ENCODE measurements at places on chromosomes 16 and 17. TPM values are rescaled to one million over a fixed set of nuclear protein-coding genes. Genes with fewer than 3 reads are reported as not detected.

The CSHL1 gene
- total RNA-seq = not detected

The WNT9B gene
- not detected for total RNA-seq

The MEOX1 gene
- not detected for total RNA-seq

- no peak for DNase-seq
Observed at GRCh38 chr16:85291302-85292148, 179.3 kb upstream of the CIBAR2 start.

GRCh38 chr17:50534222-50534978 lies 1.9 kb downstream of the EPN3 start:
- peak; percentile 52 for DNase-seq

DNA sequence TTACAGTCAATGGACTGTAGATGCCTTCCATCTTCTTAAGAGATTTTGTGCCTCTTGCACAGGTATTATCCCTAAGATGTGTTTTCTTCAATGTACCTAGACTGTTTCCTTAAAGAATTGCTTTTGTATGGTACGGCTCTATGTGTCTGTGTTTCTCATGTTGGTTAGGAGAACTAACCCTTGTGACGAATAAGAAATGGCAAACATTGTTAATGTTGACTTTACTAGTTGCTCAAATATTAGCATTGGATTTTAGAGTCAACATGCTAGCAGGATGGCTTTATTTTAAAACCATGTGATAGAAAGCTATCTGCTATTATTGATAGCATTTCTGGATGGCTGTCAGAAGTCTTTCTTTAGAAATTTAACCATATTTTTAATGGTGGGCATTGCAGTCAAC lies 34.5 kb downstream of the WWOX start:
- no peak for DNase-seq

DNA sequence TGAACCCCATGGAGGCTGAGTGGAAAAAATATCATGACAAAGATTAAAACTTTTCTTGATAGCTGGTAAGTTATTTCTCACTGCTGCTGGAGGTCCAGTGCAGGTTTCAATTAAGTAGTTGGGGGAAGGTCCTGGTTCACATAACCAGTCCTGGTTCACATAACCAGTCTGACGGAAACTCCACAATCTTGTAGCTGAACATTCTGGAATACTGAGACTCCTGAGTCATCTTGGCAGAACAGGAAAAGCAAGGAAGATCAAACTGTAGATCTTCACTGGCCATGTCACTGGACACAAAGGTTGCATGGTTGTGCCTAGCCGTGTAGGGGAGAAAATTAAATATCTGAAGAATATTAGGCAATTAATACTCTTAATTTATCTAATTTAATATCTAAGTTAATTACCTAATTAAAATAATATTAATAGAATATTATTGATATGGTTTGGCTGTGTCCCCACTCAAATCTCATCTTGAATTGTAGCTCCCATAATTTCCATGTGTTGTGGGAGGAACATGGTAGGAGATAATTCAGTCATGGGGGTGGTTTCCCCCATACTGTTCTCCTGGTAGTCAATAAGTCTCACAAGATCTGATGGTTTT lies 48.6 kb upstream of the CNTNAP4 start:
- no peak for DNase-seq

The CCL7 gene
- 0.17 TPM for total RNA-seq

The ZNF597 gene
- total RNA-seq = 3.4 TPM

GRCh38 chr17:42315402-42316156 lies 27.3 kb downstream of the STAT5A start:
- no peak for DNase-seq

The KRT27 gene
- not detected for total RNA-seq

GRCh38 chr16:6157806-6158205 lies 1060.2 kb upstream of the EEF2KMT start:
- DNase-seq = peak; percentile 74

DNA sequence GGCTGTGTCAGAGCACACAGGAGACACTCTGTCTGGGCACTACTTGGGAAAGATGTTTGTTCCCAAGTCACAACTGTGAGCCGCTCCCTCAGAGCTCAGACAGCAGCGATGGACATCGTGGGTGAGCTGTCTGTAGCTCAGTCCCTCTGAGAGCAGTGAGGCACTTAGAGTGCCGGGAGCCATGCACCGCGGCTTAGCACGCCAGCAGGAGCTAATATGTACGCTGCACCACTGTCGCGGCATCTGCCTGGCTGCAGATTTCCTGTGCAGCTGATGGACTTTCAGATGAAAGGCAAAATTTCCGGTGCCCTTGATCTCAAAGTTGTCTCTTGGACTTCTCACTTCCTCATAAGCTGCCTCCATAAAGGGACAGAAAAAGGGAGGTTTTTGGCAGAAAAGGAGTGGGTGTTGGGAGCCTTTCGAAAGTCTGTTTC lies 92.8 kb upstream of the ZNF469 start:
- DNase-seq = no peak

The MYO1D gene
- 0.07 TPM for total RNA-seq

The GRIN2C gene
- not detected for total RNA-seq

- no peak for DNase-seq
Observed at GRCh38 chr17:39776252-39776651, 38.5 kb downstream of the GRB7 start.

DNA sequence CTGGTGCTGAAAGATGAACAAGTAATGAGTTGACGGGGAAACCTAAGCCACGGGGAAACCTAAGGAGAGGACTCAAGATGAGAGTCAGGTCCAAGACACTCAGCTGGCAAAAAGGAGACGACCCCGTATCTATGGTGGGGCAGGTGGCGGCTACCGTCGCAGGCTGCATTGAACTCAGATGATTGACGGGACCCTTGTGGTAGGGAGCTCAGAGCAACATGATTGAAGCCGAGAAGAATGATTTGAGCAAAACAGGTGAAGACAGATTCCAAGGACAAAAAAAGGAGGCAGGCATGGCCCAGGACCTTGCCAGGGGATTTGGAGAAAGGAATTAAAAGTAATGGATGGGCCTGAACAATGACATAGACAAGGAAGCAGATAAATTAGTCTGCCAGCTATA lies 7.5 kb upstream of the MYH3 start:
- no peak for DNase-seq

DNA sequence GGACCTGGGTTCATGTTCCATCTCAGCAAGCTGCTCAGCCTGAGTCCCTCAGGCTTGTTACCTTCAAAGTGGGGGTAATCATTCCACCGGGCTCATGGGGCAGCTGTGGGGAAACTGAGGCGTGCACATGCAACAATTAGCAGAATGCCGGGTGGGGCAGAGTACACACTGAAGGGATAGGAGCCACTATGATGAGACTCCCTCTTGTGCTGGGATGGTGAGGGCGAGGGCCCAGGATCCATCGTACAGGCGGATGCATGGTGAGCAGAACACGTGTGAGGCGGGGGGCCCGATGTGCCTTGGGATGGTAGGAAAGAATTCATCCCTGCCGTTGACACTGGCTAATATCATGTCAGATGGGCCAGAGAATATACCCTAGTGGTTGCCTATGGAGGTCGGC lies 25.5 kb upstream of the MAP3K14 start:
- DNase-seq = no peak

DNA sequence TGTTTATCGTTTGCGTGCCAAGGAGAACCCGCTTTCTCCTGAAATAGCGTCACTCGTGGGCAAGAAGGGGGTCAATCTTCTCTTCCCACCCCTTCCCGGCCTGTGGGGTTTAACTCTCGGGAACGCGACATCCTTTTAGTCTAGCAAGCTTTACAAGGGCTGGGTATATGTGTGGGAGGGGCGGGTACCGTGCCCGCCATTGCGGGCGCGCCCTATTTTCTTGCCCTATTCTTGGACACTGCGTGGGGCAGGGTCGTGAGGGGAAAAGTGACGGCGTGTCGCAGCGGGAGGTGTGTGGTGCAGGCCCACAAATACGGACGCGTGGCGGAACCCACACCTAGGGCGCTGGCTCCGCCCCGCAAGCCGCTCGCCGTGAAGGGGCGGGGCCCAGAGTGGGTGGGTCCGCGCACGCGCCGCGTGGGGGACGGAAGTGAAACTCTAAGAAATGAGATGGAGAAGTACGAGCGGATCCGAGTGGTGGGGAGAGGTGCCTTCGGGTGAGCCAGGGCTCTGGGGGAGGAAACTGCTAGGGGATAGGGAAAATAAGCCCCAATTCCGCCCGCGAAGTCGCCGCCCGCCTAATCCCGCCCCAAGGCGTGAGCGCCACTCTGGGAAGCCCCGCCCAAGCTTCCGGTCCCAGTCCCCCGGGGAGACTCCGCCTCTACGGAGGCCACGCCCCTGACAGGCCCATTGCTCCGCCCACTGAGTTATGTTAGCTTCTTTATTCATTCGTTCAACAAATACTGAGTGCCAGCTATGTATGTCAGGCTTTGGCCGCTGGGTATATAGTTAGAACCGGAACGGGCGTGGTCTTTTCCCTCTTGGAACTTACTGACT lies at the start of gene NEK8:
Gene NEK8, plus strand, starts transcription at position 425 of the 837 bp plus-strand sequence. Its CDS starts 26 bp downstream, at position 451.
- peak; percentile 90 for DNase-seq

GRCh38 chr16:49674990-49675389 lies 180.9 kb downstream of the ZNF423 start:
- DNase-seq = no peak

The C17orf107 gene
- total RNA-seq = not detected

The GPR179 gene
- not detected for total RNA-seq

The CDK3 gene
- total RNA-seq = 1.6 TPM

DNA sequence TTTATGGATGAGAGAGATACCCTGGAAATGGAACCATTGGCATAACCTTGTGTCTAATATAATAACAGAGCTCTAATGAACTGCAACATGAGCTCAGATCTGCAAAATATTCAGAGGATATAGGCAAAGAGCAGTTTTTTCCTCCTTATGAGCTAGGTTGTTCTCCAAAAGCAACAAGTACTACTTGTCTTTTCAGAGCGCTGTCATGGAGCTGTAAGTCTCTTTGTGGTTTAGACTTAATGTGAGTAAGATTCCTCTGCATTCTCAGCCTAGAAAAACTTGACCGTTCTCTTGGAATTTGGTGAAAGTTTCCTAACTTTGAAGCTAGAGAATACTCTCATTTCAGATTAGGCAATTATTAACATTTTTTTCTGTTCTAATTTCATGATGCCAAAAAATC lies 85.2 kb downstream of the FTO start:
- peak; percentile 78 for DNase-seq

DNA sequence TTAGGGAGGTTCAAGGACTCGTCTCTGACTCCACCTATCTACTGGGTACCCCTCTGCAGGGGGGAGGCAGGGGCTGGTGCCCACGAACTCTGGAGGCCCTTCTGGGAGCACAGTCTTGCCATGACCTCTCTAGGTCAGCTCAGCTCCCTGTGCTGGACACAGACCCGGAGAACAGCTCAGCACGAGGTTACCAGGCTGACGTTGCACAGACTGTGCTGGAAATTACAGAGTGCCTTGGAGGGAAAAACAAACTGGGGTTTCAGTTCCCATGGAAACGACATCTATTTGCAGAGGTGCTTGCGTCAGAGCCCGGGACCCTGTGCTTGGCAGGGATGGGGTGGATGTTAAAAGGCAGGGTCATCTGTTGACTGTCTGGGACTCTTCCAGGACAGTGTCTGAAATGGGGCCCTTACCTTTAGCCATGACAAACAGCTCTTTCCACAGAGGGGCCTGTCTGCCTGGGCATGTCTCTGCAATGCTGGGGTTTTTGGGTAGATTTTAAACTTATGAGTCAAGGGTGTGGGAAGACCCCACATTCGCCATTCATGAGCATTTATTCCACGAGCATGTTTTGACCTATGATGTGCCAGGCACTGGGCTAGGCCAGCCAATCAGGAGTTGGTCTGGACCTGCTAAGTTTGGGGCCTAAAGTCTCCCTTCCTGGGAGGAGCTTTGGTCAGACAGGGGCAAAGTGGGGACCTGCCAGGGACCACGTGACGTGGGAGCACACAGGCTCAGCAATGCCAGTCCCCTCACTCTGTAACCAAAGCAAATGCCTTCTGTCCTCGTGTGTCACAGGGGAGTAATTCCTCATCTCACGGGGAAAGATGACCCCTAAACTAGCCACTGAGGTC lies 22.5 kb downstream of the CCR7 start:
- peak; percentile 55 for DNase-seq

The RNF135 gene
- total RNA-seq = 11.4 TPM

- no peak for DNase-seq
Observed at GRCh38 chr17:47956791-47957590, 692 bp downstream of the PRR15L start.

- DNase-seq = peak; percentile 95
Observed at GRCh38 chr16:89324056-89325010, 106.8 kb downstream of the ZNF778 start.

Measured in M059J (cell line).